Cardiac muscle cell (in vitro differentiated cells and primary cell): ENCODE measurements at places on chromosomes 7 and 10.

GRCh38 chr10:121078036-121078435 lies 226.9 kb downstream of the WDR11 start:
- H3K27me3 ChIP-seq, result no peaks in the 10 kb centered on the region
- no peak overlapping the region for H3K4me3 ChIP-seq
- H3K4me1 ChIP-seq, result peaks cover 60% of the 10 kb centered on the region
- H3K36me3 ChIP-seq, result no peaks in the 10 kb centered on the region

GRCh38 chr7:44145479-44145968 lies 4.4 kb upstream of the MYL7 start:
- no peaks in the 10 kb centered on the region for H3K27me3 ChIP-seq
- H3K36me3 ChIP-seq, result peaks cover 2% of the 10 kb centered on the region
- no peak for DNase-seq

GRCh38 chr7:148261996-148262688 lies 328.4 kb upstream of the C7orf33 start:
- no peak overlapping the region for H3K4me3 ChIP-seq
- no peaks in the 10 kb centered on the region for H3K4me1 ChIP-seq
- H3K27me3 ChIP-seq, result no peaks in the 10 kb centered on the region
- H3K27ac ChIP-seq, result no peak overlapping the region
- H3K36me3 ChIP-seq, result no peaks in the 10 kb centered on the region

DNA sequence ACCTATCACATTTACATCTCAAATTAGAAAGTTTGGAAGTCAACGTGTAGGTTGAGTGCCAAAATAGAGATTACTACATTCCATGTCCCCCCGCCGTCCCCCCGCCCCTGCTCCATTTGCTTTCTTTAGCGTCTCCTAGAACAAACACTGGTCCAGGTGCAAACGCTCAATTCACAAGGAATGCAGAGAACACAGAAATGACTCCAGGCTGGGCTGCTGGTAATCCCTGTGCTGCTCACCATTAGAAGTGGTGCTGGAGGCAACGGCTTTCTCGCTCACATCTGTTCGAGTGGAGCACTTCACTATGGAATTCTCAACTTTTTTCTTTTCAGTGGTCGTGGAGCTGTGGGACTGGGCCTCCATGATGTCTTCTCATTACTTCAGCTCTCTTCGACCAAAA lies 14.1 kb downstream of the GLI3 start:
- peak; percentile 52 for DNase-seq
- no peak overlapping the region for H3K4me3 ChIP-seq
- no peaks in the 10 kb centered on the region for H3K36me3 ChIP-seq
- H3K27me3 ChIP-seq, result no peaks in the 10 kb centered on the region
- H3K4me1 ChIP-seq, result peaks cover 30% of the 10 kb centered on the region
- no peak overlapping the region for H3K27ac ChIP-seq

DNA sequence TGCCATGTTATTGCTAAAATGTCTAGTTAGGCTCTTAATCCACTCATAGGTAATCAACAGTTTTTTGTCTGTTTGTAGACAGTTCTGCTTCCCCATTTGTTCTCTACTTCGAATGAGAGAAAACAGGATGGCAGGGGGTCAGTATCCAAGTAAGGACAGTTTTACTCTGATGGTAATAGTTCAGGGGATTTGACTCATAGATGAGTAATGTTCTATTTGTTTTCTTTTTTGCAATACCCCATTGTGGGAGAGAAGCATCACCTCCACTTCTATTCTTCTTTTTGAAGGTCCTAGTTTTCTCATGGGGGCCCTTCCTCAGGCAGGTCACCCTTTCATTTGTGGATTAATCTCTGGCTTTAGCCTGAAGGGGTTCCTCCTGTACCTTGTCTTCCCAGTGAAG lies 13.9 kb downstream of the PCLO start:
- no peak overlapping the region for H3K27ac ChIP-seq
- DNase-seq, result no peak
- no peak overlapping the region for H3K4me3 ChIP-seq
- no peaks in the 10 kb centered on the region for H3K4me1 ChIP-seq

GRCh38 chr7:106326594-106327537 lies 42.1 kb upstream of the NAMPT start:
- no peaks in the 10 kb centered on the region for H3K27me3 ChIP-seq
- H3K27ac ChIP-seq, result no peak overlapping the region
- H3K36me3 ChIP-seq, result no peaks in the 10 kb centered on the region
- no peak overlapping the region for H3K4me3 ChIP-seq
- no peak for DNase-seq
